Lower lobe of right lung (tissue), 2 donors: ENCODE measurements at places on chromosomes 7 and 10. TPM values are rescaled to one million over a fixed set of nuclear protein-coding genes. Genes with fewer than 3 reads are reported as not detected.
A peak's percentile ranks its signal among the peaks of the same experiment; 100 is the strongest.

DNA sequence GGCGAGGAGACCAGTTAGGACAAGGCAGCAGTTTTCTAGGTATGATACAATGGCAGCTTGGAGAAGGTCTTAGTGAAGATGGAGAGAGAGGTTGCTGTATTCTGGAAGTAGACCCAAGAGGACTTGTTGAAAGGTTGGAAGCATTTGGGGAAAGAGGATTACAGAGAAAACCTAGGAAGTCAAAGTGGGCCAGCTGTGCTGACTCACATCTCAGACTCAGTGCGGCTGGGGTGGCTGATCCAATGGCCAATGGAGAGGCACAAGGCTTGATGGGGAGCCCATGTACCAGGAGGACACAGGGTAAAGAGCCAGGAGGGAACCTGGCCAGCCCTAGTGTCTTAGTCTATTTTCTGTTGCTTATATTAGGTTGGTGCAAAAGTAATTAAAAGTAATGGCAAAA is 194.5 kb upstream of the GALNT17 start:
- no peaks in the 10 kb centered on the region for H3K36me3 ChIP-seq
- no peak for DNase-seq
- no peak overlapping the region for H3K27ac ChIP-seq
- H3K4me1 ChIP-seq, result no peaks in the 10 kb centered on the region
- H3K27me3 ChIP-seq, result no peaks in the 10 kb centered on the region

DNA sequence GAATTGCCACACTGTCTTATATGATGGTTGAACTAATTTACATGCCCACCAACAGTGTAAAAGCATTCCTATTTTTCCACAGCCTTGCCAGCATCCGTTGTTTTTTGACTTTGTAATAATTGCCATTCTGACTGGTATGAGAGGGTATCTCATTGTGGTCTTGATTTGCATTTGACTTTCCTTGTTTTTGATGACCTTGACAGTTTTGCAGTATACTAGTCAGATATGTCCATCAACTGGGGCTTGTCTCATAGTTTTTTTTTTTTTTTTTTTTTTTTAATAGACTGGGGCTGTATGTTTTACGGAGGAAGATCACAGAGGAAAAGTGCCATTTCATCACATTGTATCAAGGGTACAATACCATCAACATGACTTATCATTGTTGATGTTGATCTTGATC is 220.6 kb downstream of the ANK3 start:
- no peak overlapping the region for H3K4me3 ChIP-seq
- H3K27me3 ChIP-seq, result no peaks in the 10 kb centered on the region
- no peaks in the 10 kb centered on the region for H3K4me1 ChIP-seq

DNA sequence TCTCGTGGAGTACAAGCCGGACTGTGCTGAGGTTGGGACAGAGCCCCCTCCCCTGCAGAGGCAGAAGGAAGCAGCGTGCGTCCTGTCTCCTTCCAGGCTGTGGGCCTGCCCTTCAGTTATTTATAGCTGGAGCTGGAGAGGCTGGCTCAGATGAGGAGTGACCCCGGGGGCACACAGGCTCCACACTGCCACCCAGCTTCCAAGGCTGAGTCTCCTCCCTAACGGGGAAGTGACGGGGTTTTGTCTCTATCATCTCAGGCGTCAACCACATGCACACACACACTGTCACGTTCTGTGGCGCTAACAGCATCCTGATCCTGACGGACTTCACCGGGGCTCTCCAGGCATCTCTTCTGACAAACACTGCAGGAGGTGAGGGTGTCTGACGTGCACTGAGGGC is 25.4 kb downstream of the AMZ1 start:
- H3K27me3 ChIP-seq, result no peaks in the 10 kb centered on the region
- peaks cover 69% of the 10 kb centered on the region for H3K4me1 ChIP-seq
- no peak for DNase-seq
- H3K4me3 ChIP-seq, result no peak overlapping the region
- no peak overlapping the region for H3K27ac ChIP-seq

The C10orf53 gene
- total RNA-seq, result not detected

- H3K27ac ChIP-seq, result peak overlapping the region; percentile 63
- H3K27me3 ChIP-seq, result no peaks in the 10 kb centered on the region
- H3K36me3 ChIP-seq, result no peaks in the 10 kb centered on the region
- H3K4me3 ChIP-seq, result no peak overlapping the region
- peaks cover 5% of the 10 kb centered on the region for H3K4me1 ChIP-seq
These were observed 167.7 kb upstream of the INHBA start for GRCh38 chr7:41870461-41871138.

DNA sequence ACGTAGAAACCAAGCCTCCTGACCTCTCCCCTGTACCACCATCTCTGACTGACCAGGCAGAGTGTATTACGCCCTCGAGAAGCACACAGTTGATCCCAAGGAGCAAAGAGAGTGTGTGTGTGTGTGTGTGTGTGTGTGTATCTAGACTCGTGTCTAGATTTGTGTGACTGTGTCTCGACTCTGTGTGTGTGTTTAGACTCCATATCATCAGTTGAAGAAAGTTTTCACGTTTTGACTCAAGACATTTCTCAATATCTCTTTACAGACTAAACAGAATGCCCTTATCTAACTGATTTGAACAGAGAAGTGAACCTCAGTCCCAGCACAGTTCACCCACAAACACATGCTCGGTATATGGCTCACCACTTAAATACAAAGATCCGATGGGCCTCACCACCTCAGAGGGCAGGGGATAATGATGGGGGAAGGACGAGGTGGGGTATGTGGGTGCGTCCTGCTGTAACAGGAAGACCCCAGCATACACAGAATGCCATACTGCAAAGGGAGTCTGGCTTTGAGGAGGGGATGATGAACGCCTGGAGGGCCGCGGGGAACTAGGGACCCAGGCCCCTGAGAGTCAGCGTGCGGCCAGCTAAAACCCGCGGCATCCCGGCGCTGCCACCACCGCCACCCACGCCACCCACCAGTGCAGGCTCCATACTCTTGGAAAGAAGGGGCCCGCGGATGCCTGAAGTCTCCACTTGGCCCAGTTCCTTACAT is 780 bp downstream of the ALDH18A1 start:
- H3K27me3 ChIP-seq, result no peaks in the 10 kb centered on the region
- H3K4me1 ChIP-seq, result peaks cover 20% of the 10 kb centered on the region
- no peak for DNase-seq
- peak overlapping the region; percentile 61 for H3K27ac ChIP-seq

The PLXDC2 gene
- 143 TPM for total RNA-seq

DNA sequence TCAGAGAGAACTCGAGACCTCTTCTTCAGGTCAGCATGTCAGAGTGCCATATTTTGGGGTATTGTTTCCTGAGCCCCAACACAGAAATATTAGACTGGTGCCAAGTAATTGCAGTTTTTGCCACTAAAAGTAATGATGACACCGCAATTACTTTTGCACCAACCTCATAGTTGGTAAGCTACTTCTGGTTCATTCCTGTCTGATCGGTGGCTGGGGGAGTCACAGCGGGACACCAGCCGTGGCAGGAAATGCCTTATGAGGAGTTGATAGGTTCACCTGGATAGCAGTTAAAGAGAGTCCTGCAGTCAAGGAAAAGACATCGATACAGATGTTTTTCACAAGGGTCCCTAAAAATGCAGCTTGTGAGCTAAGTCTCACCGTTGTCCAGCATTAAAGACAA is 23.9 kb upstream of the ATP6V0A4 start:
- H3K27me3 ChIP-seq, result no peaks in the 10 kb centered on the region
- H3K36me3 ChIP-seq, result no peaks in the 10 kb centered on the region
- no peak overlapping the region for H3K4me3 ChIP-seq
- no peak for DNase-seq
- no peak overlapping the region for H3K27ac ChIP-seq

- H3K4me3 ChIP-seq, result no peak overlapping the region
- H3K27ac ChIP-seq, result no peak overlapping the region
- H3K36me3 ChIP-seq, result no peaks in the 10 kb centered on the region
- DNase-seq, result no peak
- no peaks in the 10 kb centered on the region for H3K4me1 ChIP-seq
These were observed 14.9 kb upstream of the COL13A1 start for GRCh38 chr10:69786791-69787190.

The LRRD1 gene
- total RNA-seq, result not detected

DNA sequence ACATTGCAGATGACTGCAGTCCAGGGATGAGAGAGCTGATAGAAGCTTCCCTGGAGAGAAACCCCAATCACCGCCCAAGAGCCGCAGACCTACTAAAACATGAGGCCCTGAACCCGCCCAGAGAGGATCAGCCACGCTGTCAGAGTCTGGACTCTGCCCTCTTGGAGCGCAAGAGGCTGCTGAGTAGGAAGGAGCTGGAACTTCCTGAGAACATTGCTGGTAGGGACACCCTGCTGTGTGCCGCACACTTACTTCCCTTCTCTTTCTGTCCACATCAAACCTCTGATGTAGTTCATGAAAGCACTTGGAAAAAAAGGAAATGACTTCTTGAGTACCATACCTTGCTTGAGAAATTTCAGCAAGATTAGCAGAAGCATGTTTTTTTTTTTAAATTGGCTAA is 25.3 kb downstream of the MAP3K8 start:
- peaks cover 50% of the 10 kb centered on the region for H3K4me1 ChIP-seq
- DNase-seq, result peak; percentile 63
- H3K4me3 ChIP-seq, result no peak overlapping the region

GRCh38 chr10:31759124-31759798 is 169.4 kb downstream of the ARHGAP12 start:
- no peaks in the 10 kb centered on the region for H3K36me3 ChIP-seq
- H3K27ac ChIP-seq, result peak overlapping the region; percentile 97
- peak; percentile 64 for DNase-seq
- no peaks in the 10 kb centered on the region for H3K27me3 ChIP-seq
- peaks cover 13% of the 10 kb centered on the region for H3K4me1 ChIP-seq

- no peaks in the 10 kb centered on the region for H3K36me3 ChIP-seq
- H3K4me1 ChIP-seq, result peaks cover 28% of the 10 kb centered on the region
- peak overlapping the region; percentile 85 for H3K27ac ChIP-seq
- DNase-seq, result peak; percentile 90
These were observed 588 bp upstream of the PAOX start for GRCh38 chr10:133378251-133379096.

The SFMBT2 gene
- total RNA-seq, result 22.3 TPM

DNA sequence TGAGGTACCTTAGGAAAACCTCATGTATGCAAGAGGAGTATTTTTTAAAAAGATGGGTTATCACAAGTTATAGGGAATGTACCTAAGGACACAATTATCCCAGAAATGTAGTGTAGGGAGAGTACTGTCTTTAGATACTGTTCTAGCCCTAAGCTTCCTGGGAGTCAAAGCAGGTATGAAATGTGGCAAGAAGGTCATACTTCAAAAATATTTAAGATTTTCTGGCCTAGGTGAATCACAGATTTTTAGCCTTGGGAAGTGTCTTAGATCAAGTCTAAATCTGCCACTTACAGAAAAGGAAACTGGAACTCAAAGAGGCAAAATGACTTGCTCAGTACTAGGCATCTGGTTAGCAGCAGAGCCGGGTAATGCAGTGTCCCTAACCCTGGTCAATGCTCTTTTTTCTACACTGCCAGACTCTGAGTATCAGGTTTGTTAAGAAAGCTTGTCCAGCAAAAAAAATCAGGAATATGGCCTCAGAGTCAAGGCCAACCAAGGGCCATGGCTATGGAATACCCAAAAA is 13.9 kb downstream of the PIK3AP1 start:
- no peaks in the 10 kb centered on the region for H3K27me3 ChIP-seq
- no peaks in the 10 kb centered on the region for H3K36me3 ChIP-seq
- H3K4me3 ChIP-seq, result no peak overlapping the region
- no peak overlapping the region for H3K27ac ChIP-seq

The ANKRD1 gene
- 47.5 TPM for total RNA-seq

The NKX1-2 gene
- not detected for total RNA-seq

DNA sequence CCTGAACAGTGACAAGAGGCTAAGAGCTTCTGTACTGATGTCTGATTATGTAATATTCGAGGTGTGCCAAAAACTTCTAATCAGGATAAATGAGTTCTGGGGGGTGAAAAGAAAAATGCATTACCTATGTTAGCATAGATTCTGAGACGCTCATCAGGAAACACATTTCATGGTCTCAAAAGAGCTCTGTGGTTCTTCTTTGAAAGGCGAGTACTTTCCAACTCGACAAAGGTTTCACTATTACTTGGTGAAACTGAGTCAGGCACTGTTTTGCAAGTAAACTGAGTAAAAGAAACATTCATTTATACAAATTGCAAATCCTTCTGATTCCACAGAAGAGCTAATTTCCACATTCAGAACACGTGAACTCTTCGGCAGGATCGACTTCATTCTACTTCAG is 523.2 kb downstream of the GATA3 start:
- H3K4me3 ChIP-seq, result no peak overlapping the region
- no peaks in the 10 kb centered on the region for H3K4me1 ChIP-seq
- no peak overlapping the region for H3K27ac ChIP-seq

The CDNF gene
- total RNA-seq, result 1.3 TPM

DNA sequence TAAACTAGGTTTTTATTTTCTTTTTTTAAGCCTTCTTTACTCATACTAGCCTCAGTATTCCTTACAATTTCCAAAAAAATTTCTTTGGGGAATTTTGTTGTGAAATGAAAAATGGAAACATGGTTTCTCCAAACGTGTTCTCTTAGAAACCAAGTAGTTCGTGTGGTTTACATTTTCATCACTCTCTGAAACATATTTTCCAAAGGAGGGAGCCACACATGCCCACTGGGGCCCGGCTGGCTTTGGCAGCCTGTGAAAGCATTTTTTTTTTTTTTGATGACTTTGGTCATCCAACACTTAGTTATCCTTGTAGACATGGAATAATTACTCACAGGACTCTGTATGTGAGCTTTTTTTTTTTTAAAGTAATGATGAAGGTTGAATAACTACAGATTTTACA is 169.6 kb downstream of the C7orf25 start:
- H3K27ac ChIP-seq, result no peak overlapping the region
- no peak overlapping the region for H3K4me3 ChIP-seq
- H3K4me1 ChIP-seq, result no peaks in the 10 kb centered on the region
- no peak for DNase-seq
- no peaks in the 10 kb centered on the region for H3K36me3 ChIP-seq

DNA sequence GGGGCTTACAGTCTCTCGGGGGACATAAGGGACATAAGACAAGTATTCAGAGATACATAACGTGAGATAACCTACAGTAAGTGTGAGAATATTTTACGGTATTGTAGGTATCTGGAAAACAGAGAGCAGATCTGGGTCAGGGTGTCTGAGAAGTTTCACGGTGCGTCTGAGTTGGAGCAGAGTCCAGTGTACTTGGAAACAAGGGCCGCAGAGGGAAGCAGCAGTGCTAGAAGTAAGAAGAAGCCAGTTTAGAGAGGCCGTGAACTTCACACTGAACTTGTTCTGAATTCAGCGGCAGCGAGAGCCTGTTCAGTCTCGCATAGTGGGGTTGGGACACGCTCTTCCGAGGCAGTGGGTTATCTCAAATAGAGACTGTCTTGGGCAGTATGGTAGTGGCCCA is 85.5 kb downstream of the TAF3 start:
- no peak overlapping the region for H3K27ac ChIP-seq
- no peaks in the 10 kb centered on the region for H3K36me3 ChIP-seq
- H3K4me1 ChIP-seq, result no peaks in the 10 kb centered on the region
- H3K4me3 ChIP-seq, result no peak overlapping the region

GRCh38 chr10:131277278-131277677 is 34.2 kb downstream of the TCERG1L start:
- H3K4me3 ChIP-seq, result no peak overlapping the region
- DNase-seq, result no peak
- H3K36me3 ChIP-seq, result no peaks in the 10 kb centered on the region

GRCh38 chr7:24827589-24827988 is 70.3 kb upstream of the GSDME start:
- H3K4me1 ChIP-seq, result peaks cover 39% of the 10 kb centered on the region
- no peaks in the 10 kb centered on the region for H3K27me3 ChIP-seq
- no peak for DNase-seq
- peaks cover 14% of the 10 kb centered on the region for H3K36me3 ChIP-seq
- no peak overlapping the region for H3K4me3 ChIP-seq
